Left kidney (tissue), 8 donors: ENCODE measurements at places on chromosomes 4 and X. TPM values are rescaled to one million over a fixed set of nuclear protein-coding genes. Genes with fewer than 3 reads are reported as not detected.

DNA sequence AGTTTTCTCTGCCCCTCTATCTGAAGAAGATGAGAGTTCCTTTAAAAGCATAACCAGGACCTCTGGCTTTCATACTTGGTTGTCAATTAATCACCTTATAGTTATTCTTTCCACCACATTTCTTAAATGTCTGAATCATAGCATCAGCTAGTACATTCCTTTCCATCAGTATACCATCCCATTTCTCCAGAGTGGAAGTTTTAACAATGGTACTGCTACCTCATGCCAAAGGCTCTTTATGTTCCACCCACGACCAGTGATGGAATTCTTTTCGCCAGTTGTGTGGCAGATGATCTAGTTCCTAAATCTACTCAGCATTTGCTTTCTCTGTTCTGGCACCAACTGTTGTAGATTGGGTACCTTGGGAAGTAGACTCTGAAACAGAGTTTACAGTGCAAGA lies 379.8 kb downstream of the ZNF674 start:
- no peak for DNase-seq

GIMD1 gene
- not detected for polyA plus RNA-seq

GRCh38 chr4:121686255-121686654 lies 10.5 kb downstream of the ANXA5 start:
- no peak for DNase-seq

SSX3 gene
- not detected for polyA plus RNA-seq

- DNase-seq: no peak
These were observed 339 bp downstream of the CUL4B start for GRCh38 chrX:120560405-120560841.
